ENCODE measurements at places on chromosomes 6 and 20.

DNA sequence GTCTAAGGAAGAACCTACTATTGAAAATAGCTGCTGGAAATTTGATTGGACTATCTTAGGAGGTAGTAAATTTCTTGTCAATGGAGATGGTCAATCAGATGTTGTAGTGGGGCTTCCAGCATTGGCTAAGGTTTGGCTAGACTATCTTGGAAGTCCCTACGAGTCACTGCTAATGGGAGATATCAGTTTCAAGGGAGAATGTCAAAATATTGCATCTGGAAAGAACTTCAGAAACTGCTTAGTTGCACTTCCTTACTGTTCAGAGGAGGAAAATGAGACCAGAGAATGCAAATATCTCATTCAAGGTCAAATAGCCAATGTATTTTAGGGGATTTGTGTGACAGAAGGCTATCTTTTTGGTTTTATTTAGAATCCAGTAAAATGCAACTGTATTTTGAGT is 53.5 kb upstream of the CCN2 start:
- no peak for DNase-seq

- DNase-seq: no peak
These were observed 179.6 kb upstream of the CCN2 start for GRCh38 chr6:132130626-132131298.

DNA sequence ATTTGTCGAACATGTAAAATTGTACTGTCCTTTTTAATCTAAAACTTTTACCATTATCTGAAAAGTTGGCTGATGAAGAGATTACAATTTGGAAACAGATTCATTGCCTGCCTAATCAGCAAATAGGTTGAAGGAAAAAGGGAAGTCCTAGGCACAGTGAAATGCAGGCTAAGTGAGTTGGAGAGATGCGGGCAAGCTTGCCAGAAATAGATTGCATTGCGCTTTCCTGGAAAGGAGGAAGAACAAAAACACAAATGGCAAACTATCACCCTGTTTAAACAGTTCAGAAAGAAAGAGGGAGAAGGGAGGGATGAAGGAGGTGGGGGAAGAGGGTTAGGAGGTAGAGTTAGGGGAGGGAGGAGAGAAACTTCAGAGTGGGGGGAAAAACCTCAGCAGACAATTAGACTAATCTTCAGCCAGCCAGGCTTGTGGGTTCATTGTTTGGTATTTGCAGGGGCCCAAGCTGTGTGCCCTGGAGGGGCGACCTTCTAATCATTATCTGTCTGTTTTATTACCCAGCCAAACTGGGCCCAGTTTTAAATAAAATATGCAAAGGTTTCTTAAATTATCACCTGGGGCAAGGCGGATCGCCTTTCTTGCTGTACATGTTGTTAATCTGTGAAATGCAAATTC is 465.2 kb downstream of the TFAP2B start:
- DNase-seq: no peak

DNA sequence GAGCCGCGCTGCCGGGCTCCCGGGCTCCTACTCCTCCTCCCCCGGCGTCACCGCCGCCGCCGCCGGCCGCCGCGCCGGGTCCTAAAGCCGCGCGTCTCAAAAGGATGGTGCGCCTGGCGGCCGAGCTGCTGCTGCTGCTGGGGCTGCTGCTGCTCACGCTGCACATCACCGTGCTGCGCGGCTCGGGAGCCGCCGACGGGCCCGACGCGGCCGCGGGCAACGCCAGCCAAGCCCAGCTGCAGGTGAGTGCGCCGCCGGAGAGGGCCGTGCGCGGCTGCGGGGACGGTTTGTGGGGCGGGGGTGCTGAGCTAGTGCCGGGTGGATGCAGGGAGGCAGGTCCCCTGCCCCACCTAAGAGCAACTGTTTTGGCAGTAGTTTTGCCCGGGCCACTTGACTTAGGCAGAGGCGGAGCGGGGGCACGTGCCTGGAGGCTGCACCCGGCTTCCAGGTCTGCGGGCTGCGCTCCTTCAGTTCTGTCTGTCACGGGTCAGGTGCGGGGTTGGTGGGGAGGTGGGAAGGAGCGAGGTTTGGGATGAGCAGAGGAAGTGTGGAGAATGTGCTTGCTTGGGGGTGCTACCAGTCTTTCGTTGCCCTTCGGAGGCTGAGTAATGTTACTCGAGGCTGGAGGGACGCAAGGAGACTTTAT is 722 bp downstream of the ISM1 start:
- DNase-seq: peak; percentile 4

DNA sequence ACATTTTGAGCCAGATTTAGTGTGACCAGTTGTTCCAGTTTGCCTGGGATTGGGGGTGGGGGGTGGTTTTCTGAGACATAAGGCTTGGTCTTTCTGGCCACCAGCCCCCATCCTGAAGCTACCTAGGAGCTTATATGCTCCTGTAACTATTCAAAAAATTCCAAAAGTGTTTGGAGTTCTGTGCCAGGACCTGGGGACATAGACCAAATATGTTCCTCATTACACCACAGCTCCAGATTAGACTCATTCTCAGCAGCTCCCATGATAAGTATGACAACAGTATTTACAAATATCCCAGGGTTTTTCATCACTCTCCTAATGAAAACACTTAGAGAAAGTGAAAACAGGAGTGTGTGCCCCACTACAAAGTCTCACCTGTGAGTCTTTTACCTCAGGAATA is 37.8 kb upstream of the RNF144B start:
- no peak for DNase-seq

GRCh38 chr6:25431975-25432307 is 152.8 kb downstream of the CARMIL1 start:
- no peak for DNase-seq

GRCh38 chr6:3299221-3299620 is 40.5 kb downstream of the PSMG4 start:
- DNase-seq: no peak

- no peak for DNase-seq
These were observed 146.7 kb downstream of the TRIM27 start for GRCh38 chr6:28777147-28777461.

- no peak for DNase-seq
These were observed 4.7 kb upstream of the MAP3K4 start for GRCh38 chr6:160986851-160987250.

- DNase-seq: no peak
These were observed 75.1 kb upstream of the DUSP22 start for GRCh38 chr6:217048-217659.

DNA sequence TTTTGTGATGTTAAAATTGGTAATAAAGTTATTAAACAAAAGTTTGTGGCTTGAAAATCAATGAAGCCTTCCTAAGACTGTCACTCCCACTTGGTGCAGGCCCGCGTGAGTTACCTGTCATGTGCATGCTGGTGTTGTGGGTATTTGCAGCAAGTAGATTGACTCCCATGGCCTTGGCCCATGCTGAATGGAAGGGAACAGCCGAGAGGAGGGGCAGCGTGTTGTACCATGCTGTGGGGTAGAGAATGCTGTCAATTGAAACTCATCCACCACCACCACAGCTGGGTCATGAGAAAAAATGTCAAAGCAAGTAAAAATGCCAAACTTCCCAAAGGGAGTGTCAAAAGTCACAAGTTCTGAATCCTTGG is 12.7 kb upstream of the VNN1 start:
- no peak for DNase-seq

DNA sequence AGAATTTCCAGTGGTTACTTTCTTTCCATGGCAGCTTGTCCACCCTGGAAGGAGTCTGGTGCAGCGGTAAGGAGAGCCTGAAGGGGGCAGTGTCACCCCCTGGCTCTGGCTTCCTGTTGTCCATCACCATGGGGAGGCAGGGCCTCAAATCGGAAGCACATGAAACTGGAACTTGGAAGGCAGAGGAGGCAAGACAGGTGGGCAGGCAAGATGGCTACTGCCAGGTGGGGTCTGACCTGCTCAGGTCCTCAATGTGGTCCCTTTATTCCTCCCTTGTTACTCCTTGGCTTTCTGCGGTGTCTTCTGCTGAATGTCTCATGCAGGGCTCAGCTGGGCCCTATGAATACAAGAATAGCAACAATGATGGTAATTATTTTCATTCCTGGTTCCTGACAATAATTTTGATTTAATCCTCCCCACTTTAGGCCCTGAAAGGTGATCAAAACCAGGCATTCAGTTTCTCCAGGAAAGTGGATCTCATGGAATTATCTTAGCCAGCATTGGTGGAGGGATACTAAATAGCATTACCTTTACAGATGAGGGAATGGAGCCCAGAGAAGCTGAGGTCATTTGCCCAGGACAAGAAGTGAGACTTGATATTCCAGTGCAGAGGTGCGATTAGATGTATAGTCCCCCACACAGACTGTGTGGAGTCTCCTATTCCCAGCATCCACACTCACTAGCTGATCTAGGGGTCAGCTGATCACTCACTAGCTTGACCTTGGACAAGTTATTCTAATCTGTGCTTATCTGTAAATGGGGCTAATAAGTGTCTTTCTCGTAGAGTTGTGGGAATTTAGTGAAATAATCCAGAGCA is 17.6 kb upstream of the SNAI1 start:
- DNase-seq: no peak

All from anterior cingulate cortex (tissue), 58 donors.